ENCODE measurements at places on chromosomes 1 and 21.

GRCh38 chr1:247172996-247173395, 1.2 kb upstream of the ZNF124 start:
- DNase-seq: no peak

GRCh38 chr1:202639500-202639899, 70.8 kb downstream of the SYT2 start:
- DNase-seq: no peak

GRCh38 chr1:153945131-153945794, 1.3 kb downstream of the DENND4B start:
- no peak for DNase-seq

DNA sequence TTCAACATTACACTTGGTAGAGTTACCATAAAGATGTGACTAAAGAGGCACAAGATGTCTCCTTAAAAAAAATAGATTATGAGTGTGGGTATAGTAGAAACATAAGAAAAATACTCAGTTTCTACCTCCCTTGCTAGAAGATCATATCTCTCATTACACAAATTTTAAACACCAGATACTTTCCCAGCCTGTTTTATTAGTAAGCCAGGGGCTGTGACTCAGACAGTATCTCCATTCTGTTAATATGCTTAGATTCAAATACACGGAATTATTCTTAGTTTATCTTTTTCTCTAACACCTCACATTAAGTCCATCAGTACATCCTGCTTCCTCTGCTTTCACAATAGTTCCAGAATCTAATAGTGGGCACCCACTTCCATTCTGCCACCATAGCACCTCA, 561.8 kb upstream of the ADAMTS5 start:
- no peak for DNase-seq

GRCh38 chr1:198232378-198232777, 75.6 kb downstream of the NEK7 start:
- no peak for DNase-seq

- DNase-seq: no peak
Observed at GRCh38 chr1:98201666-98202081, 280.8 kb upstream of the DPYD start.

- DNase-seq: no peak
Observed at GRCh38 chr1:206951318-206952100, 5.2 kb upstream of the PIGR start.

DNA sequence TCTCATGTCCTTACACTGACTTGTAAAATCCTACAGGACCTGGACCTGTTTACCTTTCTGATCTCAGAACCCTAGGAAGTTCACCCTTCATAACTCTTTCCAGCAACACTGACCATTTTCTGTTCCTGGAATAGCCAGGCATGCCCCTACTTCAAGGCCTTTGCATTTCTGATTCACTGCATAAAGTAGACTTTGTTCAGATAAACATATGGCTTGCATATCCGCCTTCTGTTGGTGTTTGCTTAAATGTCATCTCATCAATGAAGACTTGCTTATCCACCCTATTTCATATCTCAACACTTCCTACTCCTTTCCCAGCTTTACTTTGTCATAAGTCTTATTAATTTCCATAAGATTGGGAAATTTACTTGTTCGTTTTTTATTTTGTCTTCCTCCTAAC, 57.4 kb downstream of the HSPA13 start:
- no peak for DNase-seq

DNA sequence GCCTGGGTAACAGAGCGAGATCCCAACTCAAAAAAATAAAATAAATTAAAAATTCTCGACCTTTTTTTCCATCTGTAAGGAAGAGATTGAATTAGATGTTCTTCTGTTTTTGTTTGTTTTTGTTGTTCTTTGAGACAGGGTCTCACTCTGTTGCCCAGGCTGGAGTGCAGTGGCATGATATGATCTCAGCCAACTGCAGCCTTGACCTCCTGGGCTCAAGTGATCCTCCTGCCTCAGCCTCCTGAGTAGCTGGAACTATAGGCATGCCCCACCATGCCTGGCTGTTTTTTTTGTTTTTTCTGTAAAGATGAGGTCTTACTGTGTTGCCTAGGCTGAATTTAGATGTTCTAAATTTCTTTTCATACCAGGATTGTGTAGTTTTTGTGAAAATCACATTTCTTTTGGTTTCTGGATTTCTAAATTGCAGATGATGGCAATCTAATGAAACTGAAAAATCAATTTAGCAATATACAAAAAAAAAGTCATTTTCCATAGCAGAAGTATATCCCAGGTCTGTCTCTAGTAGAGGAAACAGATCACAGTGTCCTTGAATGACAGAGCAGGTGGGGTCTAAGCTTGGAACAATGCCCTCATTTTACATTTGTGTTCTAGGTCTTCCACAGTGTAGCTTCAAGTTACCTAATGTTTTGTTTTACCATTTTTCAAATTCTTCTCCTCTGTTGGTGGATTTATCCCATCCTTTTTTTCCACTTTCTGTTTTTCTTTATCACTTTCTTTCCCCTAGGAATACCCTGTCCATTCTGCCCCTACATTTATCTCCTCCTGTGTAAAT, 20.3 kb downstream of the ZYG11A start:
- DNase-seq: no peak

GRCh38 chr1:64955097-64956009, 11.0 kb downstream of the JAK1 start:
- no peak for DNase-seq

GRCh38 chr21:16570856-16571255, 841.1 kb downstream of the USP25 start:
- DNase-seq: no peak

- DNase-seq: no peak
Observed at GRCh38 chr1:21882721-21883415, 54.2 kb downstream of the HSPG2 start.
